ENCODE measurements at places on chromosomes 2 and 18.

DNA sequence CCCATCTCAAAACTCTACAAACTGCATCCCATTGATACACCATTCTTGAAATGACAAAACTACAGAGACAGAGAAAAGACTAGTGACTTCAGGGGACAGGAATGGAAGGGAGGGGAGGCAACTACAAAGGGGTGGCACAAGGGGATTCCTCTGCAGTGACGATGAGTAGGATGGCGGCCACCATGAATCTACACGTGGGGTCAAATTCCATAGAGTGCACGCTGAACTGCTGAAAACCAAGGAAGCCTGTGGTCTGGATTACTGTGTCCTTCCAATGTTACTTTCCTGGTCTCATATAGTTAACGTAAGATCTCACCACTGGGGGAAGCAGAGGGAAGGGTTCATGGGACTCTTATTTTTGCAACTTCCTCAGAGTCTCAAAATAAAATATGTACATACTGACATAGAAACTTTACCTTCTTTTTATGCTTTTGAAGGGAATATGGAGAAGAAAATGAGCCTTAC lies 23.6 kb downstream of the COX7A2L start:
- no peak for DNase-seq

DNA sequence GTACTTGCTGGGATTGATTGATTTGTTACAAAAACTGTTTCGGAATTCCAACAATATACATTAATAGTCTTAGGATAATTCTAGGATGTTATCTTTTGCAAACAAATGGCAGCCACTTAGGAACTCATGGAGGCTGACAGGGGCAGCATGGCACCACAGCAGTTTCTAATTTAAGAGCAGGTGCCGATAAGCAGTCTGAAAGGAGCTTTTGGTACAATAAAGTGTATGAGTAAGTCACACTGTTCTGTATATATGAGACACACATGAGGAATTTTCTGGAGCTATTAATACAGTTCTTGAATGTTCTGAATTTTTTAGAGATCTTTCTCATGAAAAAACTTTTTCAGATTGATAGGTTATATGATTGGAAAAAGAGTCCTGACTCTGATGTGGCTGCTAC lies 52.2 kb downstream of the EIF5B start:
- DNase-seq, result no peak

DNA sequence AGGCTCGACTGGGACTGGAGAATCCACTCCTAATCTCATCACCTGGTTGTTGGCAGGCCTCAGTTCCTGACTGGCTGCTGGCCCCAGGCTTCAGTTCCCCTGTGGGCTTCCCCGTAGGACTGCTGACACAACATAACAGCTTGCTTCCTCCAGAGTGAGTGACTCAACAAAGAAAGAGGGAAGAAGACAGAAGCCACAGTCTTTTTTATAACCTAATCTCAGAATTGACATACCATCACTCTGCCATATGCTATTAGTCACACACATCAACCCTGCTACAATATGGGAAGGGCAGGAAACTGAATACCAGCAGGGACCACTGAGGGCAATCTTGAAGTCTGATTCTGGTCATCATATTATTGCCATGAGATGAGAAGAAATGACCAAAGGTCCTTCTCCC lies 76.8 kb upstream of the SLC14A2 start:
- DNase-seq, result no peak

DNA sequence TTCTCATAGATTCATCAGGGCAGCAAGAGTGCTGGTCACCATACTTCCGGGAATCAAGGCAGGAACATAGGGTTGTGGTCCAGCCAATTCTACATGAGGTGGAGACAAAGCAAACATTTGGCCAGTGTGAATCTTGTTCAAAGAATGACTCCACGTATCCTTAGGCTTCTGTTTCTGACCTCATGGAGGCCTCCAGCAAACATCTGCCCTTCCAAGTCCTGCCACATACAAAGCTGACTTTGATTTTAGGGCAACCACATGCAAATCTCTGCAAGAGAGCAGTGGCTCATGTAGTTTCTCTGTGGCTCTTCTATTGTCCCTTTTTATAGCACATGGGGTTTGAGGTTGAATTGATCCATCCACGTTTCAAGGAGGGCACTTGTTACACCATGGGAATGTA lies 132.1 kb upstream of the MMADHC start:
- DNase-seq, result no peak

GRCh38 chr2:195490319-195490718 lies 166.7 kb upstream of the SLC39A10 start:
- no peak for DNase-seq

GRCh38 chr2:182210669-182211068 lies 216.2 kb downstream of the PDE1A start:
- no peak for DNase-seq

- DNase-seq, result no peak
Observed at GRCh38 chr2:96396602-96397001, 61.0 kb downstream of the NCAPH start.

DNA sequence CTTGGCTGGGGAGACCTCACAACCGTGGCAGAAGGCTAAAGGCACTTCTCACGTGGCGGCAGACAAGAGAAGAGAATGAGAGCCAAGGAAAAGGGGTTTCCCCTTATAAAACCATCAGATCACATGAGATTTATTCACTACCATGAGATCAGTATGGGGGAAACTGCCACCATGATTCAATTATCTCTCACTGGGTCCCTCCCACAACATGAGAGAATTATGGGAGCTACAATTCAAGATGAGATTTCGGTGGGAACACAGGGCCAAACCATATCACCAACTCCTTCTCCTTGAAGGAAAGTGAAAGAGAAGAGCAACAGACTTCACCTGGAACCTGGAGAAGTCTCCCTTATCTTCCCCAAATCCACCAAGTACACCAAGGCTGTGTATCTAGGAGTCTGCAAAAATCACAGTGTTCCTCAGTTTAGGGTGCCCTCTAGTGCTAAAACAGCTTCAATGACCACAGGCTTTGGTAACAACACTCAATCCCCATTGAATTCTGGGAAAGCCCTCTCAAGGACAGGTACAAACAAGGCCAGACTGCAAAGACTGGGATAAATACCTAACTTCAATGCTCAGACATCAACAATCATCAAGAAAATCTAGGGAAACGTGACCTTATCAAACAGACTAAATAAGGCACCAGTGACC lies 148.8 kb upstream of the SRD5A2 start:
- no peak for DNase-seq

DNA sequence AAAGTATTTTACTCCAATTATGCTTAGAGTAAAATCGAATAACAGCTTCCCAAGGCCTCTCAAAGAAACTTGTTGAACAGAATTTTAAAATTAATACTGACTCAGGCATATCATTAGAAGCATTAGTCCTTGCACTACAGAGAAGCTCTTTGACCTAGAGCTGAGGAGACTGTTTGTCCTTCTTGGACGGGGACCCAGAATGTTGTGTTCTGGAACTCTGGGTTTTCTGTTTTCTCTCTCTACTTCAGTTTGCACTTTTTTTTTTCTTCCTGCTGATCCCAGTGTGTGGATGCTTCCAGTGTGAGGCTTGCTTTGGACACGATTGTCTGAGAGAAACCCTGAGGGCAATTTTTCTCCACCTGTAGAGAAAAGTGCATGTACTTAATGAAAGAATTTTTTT lies 847.6 kb downstream of the SOCS6 start:
- DNase-seq, result no peak

- DNase-seq, result no peak
Observed at GRCh38 chr2:214560176-214560575, 149.3 kb downstream of the VWC2L start.

- DNase-seq, result no peak
Observed at GRCh38 chr18:64258111-64258650, 109.3 kb upstream of the LINC00305 start.

- DNase-seq, result no peak
Observed at GRCh38 chr18:74773171-74773624, 175.5 kb downstream of the ZNF407 start.

GRCh38 chr2:146893500-146894041 lies 951.3 kb upstream of the ACVR2A start:
- no peak for DNase-seq

DNA sequence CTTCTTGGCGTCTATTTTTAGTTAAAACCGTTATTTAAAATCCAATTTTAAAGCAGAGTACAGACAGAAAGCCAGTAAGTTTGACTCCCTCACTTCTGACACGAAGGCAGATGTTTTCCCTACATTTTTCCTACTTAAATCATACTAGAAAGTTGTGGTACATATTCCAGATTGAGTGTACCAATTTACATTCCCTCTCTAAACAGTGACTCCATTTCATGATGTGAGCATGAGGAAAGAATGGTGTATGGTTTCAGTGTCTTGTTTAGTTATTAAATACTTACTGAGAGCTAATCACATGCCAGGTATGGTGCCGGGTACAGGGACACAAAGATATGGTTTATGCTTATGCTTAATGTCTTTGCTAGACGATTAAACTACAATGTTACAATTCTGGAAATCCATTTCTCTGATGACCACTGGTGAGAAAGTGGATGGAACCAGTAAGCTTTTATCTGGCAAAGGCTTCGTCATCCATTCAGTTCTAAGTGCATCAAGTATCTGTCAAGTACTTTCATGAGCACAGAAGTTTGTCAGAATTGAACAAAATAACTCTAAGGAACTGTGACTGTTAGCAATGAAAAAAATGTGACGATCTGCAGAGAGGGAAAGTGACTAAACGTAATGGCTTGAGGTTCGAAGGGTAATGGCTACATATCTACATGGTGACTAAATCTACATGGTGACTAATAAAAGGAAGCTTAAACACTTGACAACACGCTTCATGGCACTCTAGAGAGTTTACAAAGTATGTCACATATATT lies 25.7 kb downstream of the MAP4K3 start:
- no peak for DNase-seq

- DNase-seq, result no peak
Observed at GRCh38 chr2:37877457-37878315, 47.4 kb upstream of the RMDN2 start.

GRCh38 chr2:120632796-120633646 lies 102.6 kb upstream of the GLI2 start:
- no peak for DNase-seq

DNA sequence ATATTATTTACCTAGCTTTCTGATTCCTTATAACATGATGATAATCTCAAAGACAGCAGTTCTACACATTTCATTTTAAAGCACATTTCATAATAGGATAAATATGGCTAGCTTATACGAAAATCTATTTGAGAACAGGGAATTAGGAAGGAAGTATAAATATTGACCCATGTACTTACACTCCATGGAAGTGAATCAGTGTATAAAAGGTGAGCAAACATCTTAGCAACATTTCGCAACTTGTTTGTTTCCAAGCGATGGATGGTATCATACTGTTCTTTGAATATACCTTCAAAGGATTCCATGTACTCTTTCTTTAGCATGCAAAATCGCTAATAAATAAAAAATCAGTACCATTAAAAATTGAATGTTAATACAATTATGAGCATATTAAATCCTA lies 53.1 kb downstream of the CWC22 start:
- DNase-seq, result no peak

- no peak for DNase-seq
Observed at GRCh38 chr2:166170356-166170755, 42.5 kb upstream of the SCN1A start.

- DNase-seq, result peak; percentile 60
Observed at GRCh38 chr2:167293943-167294775, 405.9 kb downstream of the XIRP2 start.

DNA sequence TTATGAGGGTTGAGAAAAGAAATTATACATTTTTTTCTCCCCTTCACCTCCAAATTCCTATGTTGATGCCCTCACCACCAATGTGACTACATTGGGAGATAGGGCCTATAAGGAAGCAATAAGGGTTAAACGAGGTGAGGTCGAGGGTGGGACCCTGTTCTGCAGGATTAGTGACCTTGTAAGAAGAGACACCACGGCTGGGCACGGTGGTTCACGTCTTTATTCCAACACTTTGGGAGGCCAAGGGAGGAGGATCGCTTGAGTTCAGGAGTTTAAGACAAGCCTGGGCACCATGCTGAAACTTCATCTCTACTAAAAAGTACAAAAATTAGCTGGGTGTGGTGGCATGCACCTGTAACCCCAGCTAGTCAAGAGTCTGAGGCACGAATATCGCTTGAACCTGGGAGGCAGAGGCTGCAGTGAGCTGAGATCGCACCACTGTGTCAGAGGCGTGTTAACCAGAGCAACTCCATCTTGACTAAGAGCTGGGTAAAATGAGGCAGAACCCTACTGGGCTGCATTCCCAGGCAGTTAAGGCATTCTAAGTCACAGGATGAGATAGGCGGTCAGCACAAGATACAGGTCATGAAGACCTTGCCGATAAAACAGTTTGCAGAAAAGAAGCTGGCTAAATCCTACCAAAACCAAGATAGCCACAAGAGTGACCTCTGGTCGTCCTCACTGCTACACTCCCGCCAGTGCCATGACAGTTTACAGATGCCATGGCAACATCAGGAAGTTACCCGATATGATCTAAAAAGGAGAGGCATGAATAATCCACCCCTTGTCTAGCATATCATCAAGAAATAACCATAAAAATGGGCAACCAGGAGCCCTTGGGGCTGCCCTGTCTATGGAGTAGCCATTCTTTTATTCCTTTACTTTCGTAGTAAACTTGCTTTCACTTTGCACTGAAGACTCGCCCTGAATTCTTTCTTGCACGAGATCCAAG lies 77.0 kb downstream of the NCAPH start:
- no peak for DNase-seq

- DNase-seq, result no peak
Observed at GRCh38 chr2:241858206-241859016, at the start of gene PDCD1. TSS of gene PDCD1 (minus strand) at chr2:241858894. CDS start at chr2:241858838, 56 bp downstream.

GRCh38 chr2:63051795-63052333 lies 1.2 kb downstream of the OTX1 start:
- peak; percentile 57 for DNase-seq

DNA sequence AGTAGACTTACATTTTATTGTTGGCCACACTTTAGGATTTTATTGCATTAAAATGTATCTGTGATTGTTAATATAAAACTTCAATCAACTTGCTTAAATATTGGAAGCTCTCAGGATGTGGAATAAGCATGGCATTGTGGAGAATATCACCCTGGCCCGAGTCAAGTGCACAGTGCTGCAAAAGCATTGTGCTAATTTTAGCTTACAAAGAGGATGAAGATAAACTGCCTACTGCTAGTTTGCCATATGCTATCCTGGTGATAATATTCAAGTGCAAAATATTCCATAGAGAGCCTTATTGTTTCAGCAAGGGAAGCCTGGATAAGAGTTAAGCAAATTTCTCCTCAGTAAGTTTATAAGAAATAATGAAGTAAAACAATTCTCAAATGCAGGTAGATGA lies 54.5 kb downstream of the MEIS1 start:
- DNase-seq, result no peak

- DNase-seq, result no peak
Observed at GRCh38 chr2:159444754-159445153, 158.3 kb upstream of the WDSUB1 start.

DNA sequence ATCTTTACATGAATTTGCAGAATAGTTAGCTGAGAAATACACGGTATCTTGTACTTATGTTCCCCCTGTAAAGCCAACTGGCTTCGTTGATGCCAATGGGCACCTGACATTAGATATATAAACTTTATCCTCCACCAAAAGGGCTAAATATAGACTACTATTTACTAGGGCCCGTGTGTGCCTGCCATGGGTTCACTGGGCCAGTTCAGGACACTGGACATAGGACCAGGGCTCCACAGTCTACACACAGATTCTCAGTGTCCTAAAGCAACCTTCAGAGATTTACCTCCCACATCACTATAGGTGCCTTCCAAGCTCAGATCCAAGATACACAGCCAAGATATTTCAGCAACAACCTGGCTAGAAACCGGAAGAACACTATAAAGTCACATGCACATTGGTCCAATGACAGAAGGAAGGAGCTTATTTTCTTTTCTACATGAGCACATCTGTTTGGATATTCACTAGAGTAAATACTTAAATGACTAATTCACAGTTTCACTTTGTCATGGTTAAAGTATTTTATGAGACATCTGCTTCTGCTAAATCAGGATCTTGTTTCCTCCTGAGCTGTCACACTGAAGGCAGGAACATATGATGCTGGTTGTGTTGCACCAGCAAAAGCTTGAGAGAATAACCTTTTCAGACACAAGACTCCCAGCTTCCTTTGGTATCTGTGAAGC lies 95.1 kb downstream of the MYO5B start:
- no peak for DNase-seq

All from right kidney (tissue), 9 donors.